ENCODE measurements at places on chromosomes 3 and 15.

DNA sequence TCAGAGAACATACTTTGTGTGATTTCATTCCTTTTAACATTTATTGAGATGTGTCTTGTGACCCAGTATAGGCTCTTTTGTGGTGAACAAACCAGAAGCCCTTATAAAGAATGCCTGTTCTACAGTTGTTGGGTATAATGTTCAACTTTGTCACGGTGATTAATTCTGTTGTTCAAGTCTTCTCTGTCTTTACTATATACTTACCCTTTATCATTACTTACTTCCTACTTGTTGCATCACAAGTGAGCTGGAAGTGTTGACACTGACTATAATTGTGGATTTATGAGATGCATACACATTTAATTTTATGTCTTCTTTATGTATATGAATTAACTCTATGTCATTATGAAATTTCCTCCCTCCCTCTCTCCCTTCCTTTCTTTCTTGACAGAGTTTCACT is 59.7 kb upstream of the TBL1XR1 start:
- DNase-seq: no peak

DNA sequence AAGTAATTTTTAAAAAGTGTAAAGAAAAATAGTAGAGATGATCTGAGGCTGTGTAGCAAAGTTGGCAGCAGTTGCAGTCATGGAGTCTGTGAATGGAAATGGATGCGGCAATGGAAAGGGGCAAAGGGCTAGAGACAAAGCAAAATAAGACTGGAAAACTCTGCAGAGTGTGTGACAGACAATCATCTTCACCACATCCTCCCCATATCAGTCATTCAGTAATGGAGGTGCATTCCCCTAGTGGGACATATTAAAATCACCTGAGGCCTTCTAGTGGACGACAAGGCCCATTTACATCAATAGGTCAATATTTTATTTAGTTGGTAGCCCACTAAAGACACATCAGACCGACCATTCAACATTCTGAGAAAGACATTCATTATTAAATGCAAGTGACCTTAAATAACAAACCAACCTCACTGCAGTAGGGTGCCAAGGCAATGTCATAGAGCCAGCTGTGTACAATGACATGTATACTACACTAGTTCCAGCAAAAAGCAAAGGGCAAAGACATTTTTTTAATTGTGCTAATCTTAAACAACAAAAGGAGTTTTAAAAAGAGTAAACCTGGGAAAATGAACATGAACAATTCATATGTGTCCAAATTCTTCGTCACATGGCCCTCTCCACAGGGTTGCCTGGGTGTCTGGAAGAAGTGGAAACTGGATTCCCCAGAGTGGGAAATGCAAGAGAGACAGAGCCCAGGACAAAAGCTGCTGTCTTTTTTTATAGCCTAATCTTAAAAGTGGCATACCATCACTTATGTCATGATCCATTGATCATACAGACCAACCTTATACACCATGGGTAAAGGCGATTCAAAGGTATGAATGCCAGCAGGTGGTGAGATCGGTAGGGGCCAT is 15.6 kb upstream of the RAP2B start:
- DNase-seq: no peak

GRCh38 chr15:52717481-52717880 is 38.3 kb upstream of the ATOSA start:
- DNase-seq: no peak

DNA sequence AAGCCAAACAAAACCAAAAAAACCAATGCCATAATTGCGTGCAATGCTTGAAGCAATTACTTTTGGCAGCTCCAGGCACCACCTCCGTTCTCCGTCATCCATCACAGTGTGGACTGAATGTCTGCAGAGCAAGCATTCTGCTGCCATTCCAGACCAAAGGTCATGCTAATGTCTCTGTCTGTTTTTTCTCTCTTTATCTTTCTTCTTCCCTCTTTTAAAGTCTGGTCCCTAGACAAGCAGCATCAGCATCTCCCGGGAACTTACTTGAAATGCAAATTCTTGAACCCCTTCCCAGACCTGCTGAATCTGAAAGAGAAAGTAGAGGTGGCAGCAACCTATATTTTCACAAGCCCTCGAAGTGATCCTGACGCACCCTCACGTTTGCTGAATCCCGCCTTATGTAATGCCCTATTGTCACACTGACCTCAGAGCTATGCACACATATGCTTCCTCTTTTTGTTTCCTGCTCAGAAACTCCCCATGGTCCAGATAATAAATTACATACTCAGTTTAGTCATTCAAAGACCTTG is 297.3 kb upstream of the PROK2 start:
- DNase-seq: no peak

All from NCI-H460 (cell line).